SHP77 (cell line): ENCODE measurements at places on chromosomes 3 and 15.

DNA sequence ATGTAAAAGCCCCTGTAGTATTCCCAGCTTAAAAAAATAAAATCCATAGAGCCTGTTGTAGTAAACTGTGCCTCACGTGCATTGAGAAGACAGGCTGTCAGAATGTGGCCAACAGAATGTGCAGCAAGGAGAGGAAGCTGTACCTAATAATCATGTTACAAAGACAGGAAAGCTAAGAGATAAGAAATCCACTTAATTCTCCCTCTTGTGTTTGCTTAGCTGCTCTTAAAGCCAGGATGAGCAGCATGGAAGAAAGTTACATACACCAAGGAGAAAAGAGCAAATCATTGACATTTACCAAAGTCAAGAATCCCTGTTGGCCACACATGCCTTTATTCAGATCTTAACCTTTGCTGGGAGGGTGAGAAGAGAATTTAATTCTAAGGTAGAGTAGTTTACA is 85.9 kb downstream of the TNIK start:
- DNase-seq = no peak

GRCh38 chr3:79038057-79038456 is 729.7 kb downstream of the ROBO1 start:
- DNase-seq = no peak

GRCh38 chr3:194877291-194878119 is 191.8 kb downstream of the FAM43A start:
- DNase-seq = no peak

- DNase-seq = no peak
These were observed 4.6 kb downstream of the SATB1 start for GRCh38 chr3:18420555-18420954.

DNA sequence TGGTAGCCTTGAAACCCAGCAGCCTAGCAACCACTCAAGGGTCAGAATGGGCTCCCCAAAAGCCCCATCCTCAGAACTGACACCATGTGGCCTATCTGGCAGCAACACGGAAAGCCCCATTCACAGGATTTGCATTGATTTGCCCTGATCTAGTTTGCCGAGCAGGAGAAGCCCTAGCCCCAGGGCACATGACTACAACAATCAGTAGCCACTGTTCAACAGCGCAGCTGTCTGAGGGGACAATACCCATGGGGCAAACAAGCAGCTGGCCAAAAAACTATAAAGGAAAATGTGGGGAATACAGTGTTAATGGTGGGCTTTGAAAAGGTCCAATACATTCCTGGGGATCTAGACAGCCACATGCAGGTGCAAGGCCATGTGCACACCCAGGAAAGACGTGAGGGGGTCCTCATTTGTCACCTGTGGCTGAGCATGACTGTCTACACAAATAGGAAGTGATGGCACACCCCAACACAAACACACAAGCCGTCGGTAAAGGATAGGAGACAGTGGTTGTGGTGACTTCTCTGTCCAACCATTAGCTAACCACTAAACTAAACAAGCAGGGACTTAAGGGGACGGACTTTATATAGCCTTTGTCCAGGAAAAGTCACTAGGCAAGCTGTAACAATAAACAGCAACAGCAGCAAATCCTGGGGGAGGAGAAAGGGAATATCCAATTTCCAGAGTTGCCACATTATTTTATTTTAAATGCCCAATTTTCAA is 113.7 kb downstream of the LRIG1 start:
- DNase-seq = no peak

GRCh38 chr3:172286548-172287148 is 161.6 kb downstream of the GHSR start:
- DNase-seq = no peak
